COLO829 (cell line): ENCODE measurements at places on chromosomes 7 and 10.
A peak's percentile ranks its signal among the peaks of the same experiment; 100 is the strongest.

DNA sequence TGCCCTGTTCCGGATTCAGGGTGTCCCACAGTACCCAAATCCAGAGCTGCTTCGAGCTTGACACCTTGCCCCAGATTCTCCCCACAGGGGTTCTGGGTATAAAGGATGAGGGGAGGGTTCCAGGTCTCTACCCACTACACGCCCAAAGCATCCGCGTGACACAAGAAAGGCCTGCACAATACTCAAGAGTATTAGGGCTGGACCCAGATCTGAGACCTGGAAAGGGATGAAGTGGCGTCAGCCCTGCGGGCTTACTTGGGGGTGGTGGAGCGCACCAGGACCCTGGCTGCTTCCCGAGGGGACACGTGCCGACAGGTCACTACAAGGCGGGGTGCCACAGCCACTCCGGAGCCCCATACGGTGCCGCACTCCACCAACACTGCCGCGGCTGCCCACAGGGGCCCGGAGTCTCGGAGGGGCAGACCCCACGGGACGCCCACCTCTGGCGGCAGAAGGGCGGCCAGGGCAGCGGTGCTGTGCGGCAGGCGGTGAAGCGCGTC lies 1.3 kb downstream of the TYSND1 start:
- DNase-seq, result no peak

GRCh38 chr7:69756235-69756634 lies 158.0 kb downstream of the AUTS2 start:
- peak; percentile 11 for DNase-seq

GRCh38 chr7:20447021-20447650 lies 116.4 kb downstream of the ITGB8 start:
- DNase-seq, result no peak

DNA sequence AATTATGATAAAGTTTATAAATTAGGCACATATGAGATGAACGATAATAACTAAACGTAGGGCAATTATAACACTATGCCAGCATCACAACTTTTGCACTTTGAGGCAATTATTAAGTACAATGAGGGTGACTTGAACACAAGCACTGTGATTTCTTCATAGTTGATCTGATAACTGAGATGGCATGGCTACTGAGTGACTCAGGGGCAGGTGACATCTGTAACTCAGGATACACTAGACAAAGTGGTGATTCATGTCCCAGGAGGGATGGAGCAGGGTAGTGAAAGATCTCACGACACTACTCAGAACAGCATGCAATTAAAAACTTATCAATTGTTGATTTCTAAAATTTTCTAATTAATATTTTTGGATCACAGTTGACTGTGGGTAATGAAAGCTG lies 98.3 kb upstream of the ARHGAP21 start:
- peak; percentile 81 for DNase-seq

DNA sequence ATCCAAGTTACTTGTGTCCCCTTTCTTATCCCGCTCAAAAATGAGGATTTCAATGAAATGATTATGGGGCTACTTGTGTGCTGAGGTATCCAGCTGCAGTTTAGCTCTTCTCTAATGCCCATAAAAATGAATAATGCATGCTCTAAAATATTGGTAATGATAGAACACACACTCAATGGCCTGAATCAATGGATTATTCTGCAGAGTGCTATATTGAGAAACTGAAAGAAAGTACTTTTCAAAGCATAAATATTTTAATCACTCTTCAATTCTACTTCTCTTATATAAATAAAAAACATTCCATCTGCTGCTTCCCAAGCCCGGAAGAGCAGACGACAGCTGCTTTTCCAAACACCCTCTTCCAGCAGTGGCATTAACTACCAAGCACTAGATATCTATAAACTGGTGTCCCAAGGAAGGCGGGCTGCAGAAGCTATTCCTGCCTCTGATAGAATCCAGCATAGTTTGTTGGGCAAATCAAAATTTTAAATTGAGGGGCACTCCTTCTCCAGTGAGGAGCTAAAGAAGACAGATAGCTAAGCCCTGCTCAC lies 284.9 kb upstream of the AOAH start:
- no peak for DNase-seq

DNA sequence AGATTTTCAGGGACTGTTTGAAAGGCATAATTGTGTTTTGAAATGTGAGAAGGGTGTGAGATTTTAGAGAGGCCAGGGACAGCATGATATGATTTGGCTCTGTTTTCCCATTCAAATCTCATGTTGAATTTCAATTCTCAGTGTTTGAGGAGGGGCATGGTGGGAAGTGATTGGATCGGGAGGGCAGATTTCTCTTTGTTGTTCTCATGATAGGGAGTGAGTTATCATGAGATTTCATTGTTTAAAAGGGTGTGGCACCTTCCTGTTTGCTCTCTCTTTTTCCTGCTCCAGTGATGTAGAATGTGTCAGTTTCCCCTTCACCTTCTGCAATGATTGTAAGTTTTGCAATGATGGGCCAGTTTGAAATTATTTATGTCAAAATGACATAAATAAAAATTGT lies 113.0 kb upstream of the PCDH15 start:
- no peak for DNase-seq

DNA sequence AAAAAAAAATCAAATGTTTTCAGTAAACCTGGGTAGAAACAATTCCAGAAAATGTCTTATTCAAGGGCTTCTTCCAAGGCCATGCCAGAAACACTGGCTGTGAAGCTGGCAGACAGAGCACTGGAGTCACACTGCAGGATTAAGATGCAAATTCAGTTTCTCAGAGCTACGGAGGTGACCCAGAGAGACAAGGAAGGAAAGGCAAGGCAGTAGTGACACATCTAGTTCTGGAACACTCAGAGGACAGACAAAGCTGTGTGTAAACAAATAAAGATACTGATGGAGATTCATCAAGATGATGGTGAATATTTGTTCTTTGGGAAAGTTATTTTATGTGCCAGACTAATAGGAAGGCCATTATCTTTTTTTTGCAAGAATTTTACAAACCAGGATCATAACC lies 608.3 kb upstream of the C7orf33 start:
- DNase-seq, result no peak

- DNase-seq, result peak; percentile 63
These were observed 251.0 kb upstream of the TAC1 start for GRCh38 chr7:97480772-97481390.

DNA sequence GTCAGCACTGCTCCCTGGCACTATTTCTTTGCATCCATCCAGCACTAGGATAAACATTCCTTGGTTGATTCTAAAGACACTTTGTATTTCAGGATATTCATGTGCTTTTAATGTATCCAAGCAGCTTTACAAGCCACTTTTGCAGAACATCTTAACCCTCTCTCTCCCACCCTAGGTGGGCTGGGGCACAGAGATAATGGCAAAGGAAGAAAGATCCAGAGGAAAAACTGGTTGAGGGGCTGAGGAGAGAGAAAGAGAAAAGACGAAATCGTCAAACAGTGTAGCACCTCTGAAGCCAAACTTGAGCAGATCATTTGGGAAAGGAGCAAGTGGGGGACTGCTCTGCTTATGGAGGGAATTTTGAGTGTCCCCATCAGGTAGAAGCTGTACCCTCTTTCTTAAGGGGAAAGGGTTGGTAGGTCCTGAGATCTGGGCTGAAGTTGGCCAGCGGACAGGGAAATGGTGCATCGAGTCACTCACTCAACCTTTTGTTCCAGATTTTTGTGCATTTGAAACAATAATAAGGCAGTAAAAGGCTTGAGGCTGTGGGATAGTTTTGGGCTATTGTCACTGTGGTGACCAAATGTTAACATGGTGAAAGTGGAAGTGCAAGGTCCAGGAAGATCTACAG lies 4.2 kb upstream of the HOXA13 start:
- DNase-seq, result no peak

- no peak for DNase-seq
These were observed 25.5 kb downstream of the KLHDC10 start for GRCh38 chr7:130095812-130096211.

GRCh38 chr10:84088626-84089025 lies 50.7 kb upstream of the GHITM start:
- no peak for DNase-seq

DNA sequence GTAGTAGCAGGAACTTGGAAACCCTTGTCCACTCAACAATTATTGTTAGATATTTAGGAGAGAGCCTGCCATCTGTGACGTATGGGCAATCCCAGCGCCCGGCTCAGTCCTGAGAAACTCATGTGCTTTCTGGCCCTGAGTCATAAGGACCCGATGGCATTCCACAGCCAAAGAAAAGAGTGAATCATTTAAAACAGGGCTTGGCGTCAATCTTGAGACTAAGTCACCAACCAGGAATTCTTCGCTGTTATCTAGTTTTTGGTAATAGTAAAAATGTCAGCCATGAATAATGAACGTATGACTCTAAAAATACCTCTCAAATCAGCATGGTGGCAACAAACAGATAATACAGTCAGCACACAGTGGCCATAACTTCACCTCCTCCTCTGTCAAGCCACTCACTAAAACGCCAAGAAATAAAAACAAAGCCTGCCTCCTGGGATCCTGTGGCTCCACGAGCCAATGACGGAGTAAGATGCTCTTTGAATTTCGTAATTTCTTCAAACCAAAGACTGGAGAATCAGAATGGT lies 140.8 kb downstream of the ADAM12 start:
- peak; percentile 90 for DNase-seq

DNA sequence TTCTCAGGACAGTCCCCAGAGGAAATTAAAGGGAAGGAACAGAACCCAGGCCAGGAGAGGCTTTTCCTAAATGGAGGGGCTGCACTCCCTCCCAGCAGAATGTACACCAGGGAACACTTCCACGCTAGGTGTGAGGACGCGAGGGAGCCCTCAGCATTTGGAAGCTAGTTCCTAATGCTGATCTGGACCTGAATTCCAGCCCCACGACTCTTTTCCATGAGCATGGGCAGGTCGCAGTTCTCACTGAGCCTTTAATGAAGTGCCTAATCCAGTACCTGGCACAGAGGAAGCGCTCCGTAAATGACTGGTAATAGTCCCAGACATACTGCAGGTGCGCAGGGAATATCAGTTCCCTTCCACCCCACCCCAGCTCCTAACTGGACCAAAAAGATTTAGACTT lies 1.1 kb downstream of the ALOX5 start:
- DNase-seq, result no peak

DNA sequence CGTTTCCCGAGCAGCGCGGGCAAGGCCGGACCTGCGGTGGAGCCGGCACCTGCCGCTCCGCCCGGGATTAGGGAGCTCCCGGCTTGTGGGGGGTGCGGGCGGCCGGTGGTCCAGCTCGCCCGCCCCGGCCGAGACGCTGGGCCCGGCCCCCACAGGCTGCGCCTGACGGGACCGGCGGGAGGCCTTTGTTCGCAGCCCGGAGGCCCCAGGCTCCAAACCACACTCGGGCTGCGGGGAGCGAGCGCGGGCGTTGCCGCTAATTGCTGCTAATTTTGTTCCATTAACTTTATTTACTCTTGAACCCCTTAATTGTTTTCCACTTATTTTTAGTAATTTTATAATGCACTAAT lies 9.6 kb downstream of the UNCX start:
- DNase-seq, result no peak

GRCh38 chr10:71714031-71714410 lies 5.6 kb downstream of the C10orf105 start:
- no peak for DNase-seq

GRCh38 chr10:124077208-124077993 lies 16.0 kb downstream of the CHST15 start:
- DNase-seq, result no peak

DNA sequence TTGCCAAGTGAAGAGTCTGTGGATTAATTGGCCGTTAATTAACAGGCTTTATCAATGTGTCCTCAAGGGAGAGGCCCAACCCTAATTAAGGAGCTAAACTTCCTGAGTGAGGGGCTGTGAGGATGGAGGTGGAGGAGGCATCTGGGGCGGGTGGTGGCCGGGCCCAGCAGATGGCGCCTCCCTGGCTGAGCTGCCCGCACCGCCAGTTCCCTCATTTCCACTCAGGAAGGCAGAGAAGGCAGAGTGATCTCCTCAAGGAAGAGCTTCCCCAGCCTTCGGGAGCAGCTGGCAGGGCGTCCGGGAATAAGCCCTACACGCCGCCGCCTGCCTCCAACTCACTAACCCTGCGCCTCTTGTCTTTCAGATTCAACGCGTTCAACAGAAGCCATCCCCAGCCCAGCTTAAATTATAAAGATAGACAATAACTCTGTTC lies 112.2 kb downstream of the CYTH3 start:
- DNase-seq, result peak; percentile 60

- no peak for DNase-seq
These were observed 63.7 kb downstream of the ARHGAP12 start for GRCh38 chr10:31864834-31865518.
